HFFc6 (cell line): ENCODE measurements at places on chromosomes 6 and 20. TPM values are rescaled to one million over a fixed set of nuclear protein-coding genes. Genes with fewer than 3 reads are reported as not detected.

Gene RNF39
- not detected in 3 replicates for total RNA-seq

Gene XPO5
- total RNA-seq = 30.5 to 40.3 TPM (median 39.0 TPM) in 3 replicates

Gene MYB
- total RNA-seq = 0.18 to 0.22 TPM (median 0.19 TPM) in 3 replicates

DNA sequence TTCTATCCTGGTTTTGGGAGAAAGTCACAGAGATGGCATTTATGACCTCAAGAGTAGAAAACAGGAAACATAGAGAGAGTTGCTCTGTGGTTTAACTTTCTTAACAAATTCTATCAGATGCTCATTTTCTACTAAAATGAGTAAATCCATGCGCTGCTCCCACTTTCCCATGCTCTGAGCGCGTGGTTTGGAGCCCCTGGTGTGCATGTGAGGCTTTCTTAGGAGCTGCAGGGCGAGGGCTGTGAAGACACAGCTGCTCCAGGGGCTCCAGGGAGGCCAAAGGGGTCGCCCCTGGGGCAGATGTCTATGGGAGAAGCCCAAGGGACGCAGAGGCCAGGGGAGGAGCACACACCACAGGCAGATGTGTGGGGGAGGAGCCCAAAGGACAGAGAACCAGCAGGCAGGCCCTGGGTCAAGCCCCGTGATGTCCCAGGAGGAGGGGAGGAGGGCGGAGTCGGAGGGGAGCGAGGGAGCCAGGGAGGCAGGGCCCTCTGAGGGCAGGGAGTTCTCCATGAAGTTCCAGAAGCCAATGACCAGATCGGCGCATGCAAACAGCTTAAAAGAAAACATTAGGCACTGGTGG is 122.9 kb downstream of the IRF4 start:
- no peak overlapping the region for H3K27ac ChIP-seq
- peaks cover 21% of the 10 kb centered on the region for H3K36me3 ChIP-seq
- H3K4me3 ChIP-seq = no peak overlapping the region
- H3K27me3 ChIP-seq = no peaks in the 10 kb centered on the region; the same call in none of the 2 replicates
- DNase-seq = no peak
- no peaks in the 10 kb centered on the region for H3K4me1 ChIP-seq

DNA sequence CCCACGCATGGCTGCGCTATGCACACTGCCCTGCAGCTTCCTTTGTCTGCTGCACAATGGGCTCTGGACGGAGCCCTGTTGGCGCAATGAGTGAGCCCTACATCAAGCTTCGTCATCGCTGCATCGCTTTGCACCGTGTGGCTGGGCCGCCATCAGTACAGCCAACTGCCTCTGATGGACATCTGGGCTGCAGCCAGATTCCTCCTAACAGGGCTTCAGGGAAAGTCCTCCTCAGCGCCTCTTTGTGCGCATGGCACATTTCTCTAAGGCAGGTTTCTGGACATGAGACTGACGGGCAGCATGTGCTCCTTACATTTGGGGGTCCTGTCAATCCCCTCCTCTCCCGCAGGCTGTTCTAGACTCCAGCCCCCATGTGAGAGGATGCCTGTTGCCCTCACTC is 29.7 kb upstream of the ANGPT4 start:
- DNase-seq = no peak
- no peak overlapping the region for H3K4me3 ChIP-seq
- H3K27ac ChIP-seq = no peak overlapping the region
- no peaks in the 10 kb centered on the region for H3K36me3 ChIP-seq
- H3K27me3 ChIP-seq = peaks cover 35% of the 10 kb centered on the region

- no peaks in the 10 kb centered on the region for H3K36me3 ChIP-seq
- H3K27ac ChIP-seq = no peak overlapping the region
- H3K4me1 ChIP-seq = no peaks in the 10 kb centered on the region
- DNase-seq = no peak
- H3K27me3 ChIP-seq = no peaks in the 10 kb centered on the region
These were observed 233.8 kb downstream of the LRFN2 start for GRCh38 chr6:40353197-40353966.

GRCh38 chr6:3341467-3341866 is 82.7 kb downstream of the PSMG4 start:
- H3K4me1 ChIP-seq = peaks cover 7% of the 10 kb centered on the region; the same call in 1 of the 2 replicates
- no peaks in the 10 kb centered on the region for H3K36me3 ChIP-seq
- H3K27me3 ChIP-seq = peaks cover 40% of the 10 kb centered on the region
- H3K27ac ChIP-seq = no peak overlapping the region
- DNase-seq = no peak
- no peak overlapping the region for H3K4me3 ChIP-seq

- H3K36me3 ChIP-seq = no peaks in the 10 kb centered on the region
- H3K4me1 ChIP-seq = peaks cover 17% of the 10 kb centered on the region
- H3K27me3 ChIP-seq = peaks cover 8% of the 10 kb centered on the region
- no peak for DNase-seq
These were observed 74.4 kb upstream of the CHD6 start for GRCh38 chr20:41692479-41693135.

- no peaks in the 10 kb centered on the region for H3K36me3 ChIP-seq
- H3K27ac ChIP-seq = peak overlapping the region; percentile 96
- H3K4me1 ChIP-seq = peaks cover 42% of the 10 kb centered on the region
These were observed 2.6 kb upstream of the GPSM3 start for GRCh38 chr6:32194825-32195651.
